Stimulated activated CD4-positive, alpha-beta T cell treated with anti-CD3 and anti-CD28 coated beads, TNF-alpha, amount 100 ng/mL, for 1 hour (primary cell): ENCODE measurements at places on chromosomes 13 and 19.

- DNase-seq, result no peak
Measured at GRCh38 chr19:18881491-18881890, 14.5 kb downstream of the CERS1 start.

GRCh38 chr13:52713894-52714293, 25.7 kb downstream of the CNMD start:
- no peak for DNase-seq

DNA sequence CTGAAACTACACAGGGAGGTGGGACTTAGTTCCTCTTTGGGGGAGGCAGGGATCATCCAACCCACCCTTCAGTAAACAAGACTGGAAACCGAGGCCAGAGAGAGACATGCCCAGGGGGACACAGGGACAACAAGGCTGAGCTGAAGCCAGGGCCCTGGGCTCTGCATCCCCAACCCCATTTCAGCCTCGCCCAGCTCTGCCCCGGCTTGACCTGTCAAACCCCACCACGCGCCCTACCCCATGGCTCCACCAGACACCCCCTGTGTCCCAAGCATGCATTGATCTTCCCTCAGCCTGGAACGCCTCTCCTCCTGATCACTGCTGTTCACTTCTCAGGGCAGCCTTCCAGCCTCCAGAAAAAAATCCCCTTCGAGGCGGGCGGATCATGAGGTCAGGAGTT, 2.0 kb upstream of the APC2 start:
- DNase-seq, result no peak

DNA sequence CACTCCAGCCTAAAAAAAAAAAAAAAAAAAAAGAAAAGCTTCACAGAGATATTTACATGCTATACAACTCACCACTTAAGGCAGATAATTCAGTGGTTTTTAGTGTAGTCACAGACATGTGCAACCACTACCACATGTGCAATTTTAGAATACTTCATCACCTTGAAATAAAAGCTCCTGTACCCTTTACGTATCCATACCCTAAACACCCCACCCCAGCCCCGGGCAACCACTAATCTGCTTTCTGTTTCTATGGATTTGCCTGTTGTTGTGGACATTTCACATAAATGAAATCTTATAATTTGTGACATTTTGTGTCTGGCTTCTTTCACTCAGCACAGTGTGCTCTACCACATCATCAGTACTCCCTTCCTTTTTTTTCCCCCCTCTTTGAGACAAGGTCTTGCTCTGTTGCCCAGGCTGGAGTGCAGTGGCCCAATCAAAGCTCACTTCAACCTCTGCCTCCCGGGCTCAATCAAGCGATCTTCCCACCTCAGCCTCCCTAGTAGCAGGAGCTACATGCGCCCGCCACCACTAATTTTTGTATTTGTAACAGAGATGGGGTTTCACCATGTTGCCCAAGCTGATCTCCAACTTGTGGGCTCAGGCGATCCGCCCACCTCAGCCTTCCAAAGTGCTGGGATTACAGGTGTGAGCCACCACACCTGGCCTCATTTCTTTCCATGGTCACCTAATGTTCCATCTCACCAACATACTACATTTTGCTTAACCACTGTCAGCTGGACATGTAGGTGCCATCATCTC, 4.0 kb downstream of the DDX39A start:
- DNase-seq, result no peak

- no peak for DNase-seq
Measured at GRCh38 chr19:49014123-49014869, 2.6 kb downstream of the LHB start.

- DNase-seq, result no peak
Measured at GRCh38 chr19:29467824-29468401, 57.9 kb upstream of the VSTM2B start.

DNA sequence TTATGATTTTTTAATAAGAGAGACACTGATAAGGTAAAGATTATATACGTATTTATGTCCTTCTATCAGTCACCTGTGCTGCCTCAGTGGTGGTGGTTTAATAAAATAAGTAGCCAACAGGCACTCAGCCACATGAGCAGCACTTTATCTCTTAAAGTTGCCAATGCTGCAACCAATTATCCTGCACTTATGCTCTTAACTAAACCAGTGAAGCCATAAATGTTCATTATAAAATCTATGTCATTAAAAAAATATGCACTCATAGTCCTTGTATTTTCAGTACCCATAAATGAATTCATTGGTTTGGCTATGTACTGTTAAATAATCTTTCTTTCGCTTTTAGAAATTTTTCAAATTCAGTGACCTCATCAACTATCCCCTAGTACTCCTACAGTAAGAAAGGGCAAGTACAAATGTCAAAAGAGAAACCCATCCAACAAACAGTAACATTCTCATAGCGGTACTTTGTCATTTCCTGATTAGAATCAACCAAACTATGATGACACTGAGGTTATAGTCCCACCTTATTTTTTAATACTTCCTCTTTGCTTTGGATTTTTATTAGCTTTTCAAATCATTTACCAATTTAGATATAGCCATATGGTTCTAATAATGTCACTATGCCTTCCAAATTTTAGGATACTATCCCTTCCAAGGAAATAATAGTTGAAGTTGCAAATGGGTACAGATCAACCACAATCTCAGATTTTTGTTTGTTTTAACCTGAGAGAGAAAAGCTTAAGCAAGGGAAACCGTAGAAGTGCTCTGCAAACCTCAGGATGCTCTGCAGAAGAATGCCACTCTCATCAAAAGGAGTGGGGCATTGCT, 190.9 kb downstream of the KLF12 start:
- no peak for DNase-seq

- no peak for DNase-seq
Measured at GRCh38 chr13:48477191-48477855, 55.6 kb downstream of the RCBTB2 start.

- DNase-seq, result no peak
Measured at GRCh38 chr13:50290186-50290585, 274.9 kb downstream of the KCNRG start.

GRCh38 chr13:70630247-70630646, 522.0 kb upstream of the KLHL1 start:
- no peak for DNase-seq

GRCh38 chr19:35077411-35078223, 36.1 kb downstream of the HPN start:
- DNase-seq, result no peak

- no peak for DNase-seq
Measured at GRCh38 chr19:10270180-10270615, 722 bp upstream of the ICAM1 start.

DNA sequence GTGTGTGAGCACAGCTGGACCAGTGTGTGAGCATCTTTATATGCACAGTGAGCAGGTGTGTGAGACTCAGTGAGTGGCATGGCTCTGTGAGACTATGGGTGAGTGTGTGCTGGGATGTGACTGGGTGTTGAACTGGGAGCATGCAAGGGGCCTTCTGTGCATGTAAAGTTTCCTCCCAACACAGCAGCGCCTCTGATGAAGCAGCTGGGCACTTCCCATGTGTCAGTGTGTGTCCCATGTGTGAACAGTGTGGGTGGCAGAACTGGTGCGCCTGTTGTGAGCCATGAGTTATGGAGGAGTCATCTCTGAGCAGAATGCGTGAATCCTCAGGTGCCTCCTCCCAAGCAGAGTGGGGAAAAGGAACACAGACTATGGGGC, 24.1 kb downstream of the LGALS16 start:
- no peak for DNase-seq

DNA sequence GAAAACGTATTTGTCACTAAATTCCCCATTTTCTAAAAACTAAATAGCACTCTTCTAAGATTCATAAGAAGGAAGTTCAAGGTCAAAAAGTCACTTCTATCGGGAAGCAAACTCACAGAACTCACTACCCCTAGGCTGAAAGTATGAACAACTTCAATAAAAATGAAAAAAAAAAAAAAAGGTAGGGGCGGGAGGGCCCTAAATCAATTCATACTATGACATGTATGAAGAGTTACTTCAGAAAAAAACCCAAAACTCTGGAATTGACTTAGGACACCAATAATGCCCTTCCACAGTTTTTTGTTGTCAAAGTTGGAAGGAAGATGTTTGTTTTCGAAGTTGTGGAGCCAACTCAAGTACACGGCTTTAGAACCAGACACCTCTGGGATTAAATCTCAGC, 1.1 kb downstream of the SUCLA2 start:
- no peak for DNase-seq

DNA sequence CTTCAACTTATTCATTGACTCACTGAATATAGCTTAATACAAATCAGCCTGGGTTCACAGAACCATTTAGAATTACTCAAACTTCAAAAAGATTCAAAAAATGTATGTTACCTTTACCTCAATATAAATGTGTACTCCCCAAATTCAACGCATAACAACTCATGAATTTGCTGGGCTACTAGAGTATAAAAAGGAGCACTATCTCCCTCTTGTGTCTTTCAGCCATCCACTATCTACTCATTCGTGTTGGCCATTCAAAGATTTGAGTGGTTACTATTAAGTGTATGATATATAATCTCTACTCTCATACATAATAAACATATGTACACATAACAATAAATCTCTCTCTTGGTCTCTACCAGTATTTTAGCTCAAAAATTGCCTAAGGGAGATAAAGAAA, 20.3 kb downstream of the INTS6 start:
- no peak for DNase-seq
